Activated T-cell treated with anti-CD3 and anti-CD28 coated beads for 1 hour (primary cell): ENCODE measurements at places on chromosomes 2 and 18.

GRCh38 chr18:76973520-76974266 lies 151.3 kb downstream of the ZNF236 start:
- no peak for DNase-seq

DNA sequence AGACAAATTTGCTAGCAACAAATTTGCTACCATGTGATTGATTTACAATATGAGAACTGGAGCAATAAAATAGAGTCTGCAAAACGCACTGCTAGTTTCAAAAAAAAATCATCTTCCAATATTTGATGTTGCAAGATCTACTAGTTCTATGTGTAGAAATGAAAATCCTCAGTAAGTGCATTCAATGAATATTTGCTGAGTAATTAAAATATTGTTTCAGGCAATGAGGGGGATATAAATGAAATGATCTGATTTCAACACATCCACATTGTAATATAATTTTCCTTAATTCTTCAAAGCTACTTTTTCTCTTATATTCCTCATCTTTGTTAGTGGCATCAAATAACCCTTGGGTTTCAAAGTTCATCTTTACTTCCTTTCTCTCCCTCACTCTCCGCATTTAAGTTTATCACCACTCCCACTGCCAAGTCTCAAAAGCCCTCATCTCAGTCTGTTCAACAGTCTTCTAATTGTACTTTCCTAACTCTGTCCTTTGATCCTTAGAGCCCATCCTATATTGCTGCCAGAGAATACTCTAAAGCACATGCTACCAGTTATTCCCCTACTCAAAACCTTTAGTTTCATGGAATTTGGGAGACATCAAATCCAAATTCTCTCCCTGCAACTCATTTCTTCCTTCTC lies 6.2 kb downstream of the OSGEPL1 start:
- no peak for DNase-seq

DNA sequence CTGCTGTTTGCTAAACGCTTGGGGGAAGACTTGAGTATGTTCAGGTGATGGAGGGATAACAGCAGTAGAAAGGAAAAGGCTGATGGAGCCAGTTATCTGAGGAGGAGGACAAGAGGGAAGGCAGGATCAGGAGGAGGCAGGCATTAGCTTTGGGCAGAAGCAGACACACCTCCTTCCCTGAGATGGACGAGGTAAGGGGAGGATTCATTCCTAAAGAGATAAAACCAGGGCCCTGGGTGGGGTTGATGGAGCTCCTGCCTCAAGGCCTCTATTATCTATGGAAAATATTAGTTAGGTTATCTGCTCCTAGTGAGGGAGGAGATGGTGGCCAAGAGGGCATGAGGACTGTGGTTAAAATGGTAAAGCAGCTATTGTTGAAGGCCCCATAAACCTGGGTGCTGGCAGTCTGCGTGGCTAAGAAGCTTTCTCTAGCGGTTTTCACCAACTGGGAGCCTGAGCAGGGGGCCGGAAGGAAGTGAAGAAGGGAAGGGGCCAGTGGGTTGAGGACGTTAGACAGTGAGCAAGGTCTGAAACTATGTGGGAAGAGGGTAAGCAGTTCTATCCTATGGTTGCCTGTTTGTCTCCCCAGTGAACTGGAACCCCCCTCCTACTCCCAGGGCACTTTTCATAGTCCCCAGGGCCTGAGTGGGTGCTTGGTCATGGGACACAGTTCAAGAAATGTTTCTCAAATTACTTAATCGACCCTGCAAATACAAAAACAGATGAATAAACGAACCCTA lies 56.6 kb upstream of the HK2 start:
- DNase-seq, result no peak

DNA sequence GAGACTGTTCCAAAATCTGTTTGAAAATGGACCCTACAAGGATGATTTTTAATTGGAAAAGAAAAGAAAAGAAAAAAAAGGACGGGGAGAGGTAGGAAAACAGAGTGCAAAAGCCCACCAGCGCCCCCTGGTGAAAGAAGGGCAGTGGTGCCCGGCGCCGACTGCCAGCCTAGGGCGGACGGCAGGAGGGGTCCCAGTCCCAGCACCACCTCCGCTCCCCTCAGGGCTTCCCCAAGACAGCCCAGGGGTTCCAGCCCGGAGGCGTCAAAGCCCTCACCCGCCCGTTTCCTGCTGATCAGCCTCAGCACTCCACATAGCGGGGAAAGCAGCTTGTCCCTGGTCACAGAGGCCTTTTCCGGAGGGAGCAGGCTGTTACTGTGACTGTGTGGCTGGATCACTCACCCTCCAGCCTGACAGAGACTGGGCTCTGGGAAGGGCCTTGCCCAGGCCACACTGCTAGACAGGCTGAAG lies 213.9 kb downstream of the TFCP2L1 start:
- no peak for DNase-seq

- no peak for DNase-seq
Observed at GRCh38 chr2:219334076-219334475, 1.5 kb upstream of the RESP18 start.

DNA sequence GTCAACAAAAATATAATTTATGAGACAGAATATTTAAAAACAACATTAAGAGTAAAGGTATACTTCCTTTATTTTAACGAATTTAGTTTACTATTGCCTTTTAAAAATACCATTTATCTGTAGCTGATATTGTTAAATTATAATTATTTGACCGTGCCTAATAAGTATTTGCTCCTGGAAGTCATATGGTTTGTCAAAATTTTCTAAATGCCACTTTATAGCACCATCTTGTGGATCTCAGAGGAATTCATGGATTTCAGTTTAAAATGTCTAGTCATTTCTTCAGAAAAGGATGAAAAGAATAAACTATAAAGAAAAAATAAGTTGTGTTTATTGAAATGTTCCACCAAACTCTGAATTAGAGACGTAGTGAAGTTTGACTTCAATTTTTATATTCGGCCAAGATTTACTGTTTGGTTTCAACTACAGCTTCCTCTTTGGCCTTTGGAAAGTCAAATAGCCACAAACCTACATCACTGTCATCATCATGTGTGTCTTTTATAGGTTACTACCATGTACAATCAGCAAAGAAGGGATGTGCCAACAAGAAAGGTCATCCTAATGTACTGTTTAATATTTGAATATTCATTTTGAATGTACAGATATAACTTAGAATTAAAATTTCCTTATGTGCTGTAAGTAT lies 10.3 kb upstream of the FTCDNL1 start:
- no peak for DNase-seq

DNA sequence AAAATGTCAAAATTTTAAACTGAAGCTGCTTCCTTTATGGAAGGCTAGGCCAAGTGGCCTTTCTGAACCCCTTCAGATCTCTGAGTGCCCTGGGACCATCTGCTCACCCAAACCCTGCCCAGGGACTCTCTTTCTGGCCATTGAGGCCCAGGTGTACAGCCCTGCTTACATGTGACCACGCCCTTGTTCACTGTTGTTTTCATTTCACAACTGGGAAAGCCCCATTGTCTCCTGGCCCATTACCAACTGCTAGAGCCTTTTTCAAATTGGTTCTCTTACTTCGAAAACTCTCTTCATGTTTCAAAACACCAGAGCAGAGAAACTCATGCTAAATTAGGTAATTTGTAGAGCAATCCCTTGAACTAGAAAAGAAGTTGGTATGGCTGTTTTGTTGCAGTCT lies 219.5 kb upstream of the TANK start:
- DNase-seq, result no peak

DNA sequence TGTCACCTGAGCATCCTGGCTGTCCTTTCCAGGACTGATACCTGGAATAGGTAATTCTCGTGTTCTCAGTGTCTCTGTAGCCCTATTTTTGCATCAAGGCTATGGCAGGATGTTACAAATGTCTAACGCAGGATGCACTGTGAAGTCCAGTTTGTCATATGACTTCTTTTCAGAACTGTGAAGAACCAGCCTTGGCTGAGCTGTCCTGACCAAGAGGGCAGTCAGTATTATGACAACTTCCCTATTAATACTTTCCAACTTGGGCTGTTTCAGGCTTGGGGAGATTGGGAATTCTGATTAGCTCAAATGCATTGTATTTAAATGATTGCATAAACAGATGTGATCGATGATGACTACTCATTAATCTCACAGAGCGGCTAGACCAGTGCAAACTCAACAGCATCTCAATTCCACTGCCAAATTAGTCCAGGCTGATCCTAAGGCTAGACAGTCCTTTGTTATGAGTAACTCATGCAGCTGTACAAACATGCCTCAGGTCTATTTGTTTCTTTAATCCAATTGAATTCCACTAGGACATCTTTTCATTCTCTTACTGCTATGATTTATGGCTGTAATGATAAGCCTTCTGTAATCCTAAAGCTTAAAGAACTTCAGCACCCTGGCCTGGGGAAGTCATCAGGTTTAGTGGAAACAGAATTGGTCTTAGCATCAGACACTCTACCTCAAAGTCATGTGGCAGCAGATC lies 331.6 kb downstream of the KCNS3 start:
- DNase-seq, result no peak

DNA sequence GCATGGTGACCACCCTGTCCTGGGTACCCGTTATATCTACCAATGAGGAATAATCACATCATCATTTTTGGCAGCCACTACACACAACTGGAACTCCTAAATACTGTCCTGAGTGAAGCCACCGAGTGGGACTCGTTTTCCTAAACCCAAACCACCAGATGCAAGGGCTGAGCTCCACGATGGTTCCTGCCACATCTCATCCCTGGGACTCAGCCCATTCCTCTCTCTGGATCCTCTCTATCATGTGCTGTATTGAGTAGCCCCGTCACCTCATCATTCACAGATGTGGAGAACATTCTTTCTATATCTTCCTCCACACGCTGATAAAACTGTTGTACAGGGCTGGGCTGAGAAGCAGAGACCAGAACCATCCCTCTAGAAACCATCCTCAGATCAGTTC lies 79.4 kb upstream of the SMAD7 start:
- DNase-seq, result no peak

- DNase-seq, result peak; percentile 4
Observed at GRCh38 chr18:10032331-10033015, 118.7 kb downstream of the VAPA start.

DNA sequence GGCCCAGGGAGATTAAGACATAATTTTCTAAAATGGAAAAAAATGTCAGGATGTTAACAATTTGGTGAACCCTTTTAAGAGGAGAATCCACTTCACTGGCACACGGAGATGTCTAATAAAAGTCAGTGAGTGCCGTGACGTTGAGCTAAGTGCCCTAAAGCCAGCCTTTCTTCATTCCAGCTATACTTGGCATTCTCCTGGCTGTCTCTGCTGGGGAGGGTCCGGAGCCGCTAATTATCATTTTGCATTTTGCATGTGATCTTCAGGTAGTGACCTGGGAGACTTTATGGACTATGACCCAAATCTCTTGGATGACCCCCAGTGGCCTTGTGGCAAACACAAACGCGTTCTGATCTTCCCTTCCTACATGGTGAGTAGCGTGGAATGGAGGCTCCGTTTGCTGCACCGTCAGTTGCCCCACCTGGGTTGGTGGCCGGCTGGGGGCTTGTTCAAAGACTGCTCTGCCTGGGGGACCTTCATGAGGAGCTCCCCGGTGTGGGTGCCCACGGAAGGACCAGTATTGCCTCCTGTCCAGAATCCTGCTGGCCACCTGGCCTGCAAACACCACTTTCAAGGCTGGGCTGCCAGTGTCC lies 101.7 kb downstream of the CABLES1 start:
- no peak for DNase-seq

DNA sequence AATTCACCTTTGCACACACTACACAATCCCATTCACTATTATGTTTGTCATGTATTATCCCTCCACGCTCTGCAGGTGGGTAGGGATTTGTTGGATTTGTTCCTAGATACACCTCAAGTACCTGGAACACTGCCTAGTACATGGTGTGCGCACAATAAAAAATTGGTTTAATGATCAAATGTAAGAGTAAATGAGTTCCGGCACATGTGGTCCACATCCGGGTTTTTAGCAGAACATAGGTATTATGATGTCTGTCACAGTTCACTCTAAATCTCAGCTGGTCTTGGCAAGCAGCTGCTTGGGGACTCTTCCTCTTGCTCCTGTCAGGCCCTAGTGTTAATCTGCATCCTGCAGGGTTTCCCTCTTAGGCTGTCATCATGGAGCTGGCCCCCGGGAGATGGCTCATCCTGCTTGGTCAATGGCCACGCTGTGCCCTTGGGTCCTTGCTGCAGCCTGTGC lies 21.8 kb upstream of the IL1R1 start:
- DNase-seq, result no peak

GRCh38 chr2:202121532-202122162 lies 48.6 kb downstream of the KIAA2012 start:
- no peak for DNase-seq

DNA sequence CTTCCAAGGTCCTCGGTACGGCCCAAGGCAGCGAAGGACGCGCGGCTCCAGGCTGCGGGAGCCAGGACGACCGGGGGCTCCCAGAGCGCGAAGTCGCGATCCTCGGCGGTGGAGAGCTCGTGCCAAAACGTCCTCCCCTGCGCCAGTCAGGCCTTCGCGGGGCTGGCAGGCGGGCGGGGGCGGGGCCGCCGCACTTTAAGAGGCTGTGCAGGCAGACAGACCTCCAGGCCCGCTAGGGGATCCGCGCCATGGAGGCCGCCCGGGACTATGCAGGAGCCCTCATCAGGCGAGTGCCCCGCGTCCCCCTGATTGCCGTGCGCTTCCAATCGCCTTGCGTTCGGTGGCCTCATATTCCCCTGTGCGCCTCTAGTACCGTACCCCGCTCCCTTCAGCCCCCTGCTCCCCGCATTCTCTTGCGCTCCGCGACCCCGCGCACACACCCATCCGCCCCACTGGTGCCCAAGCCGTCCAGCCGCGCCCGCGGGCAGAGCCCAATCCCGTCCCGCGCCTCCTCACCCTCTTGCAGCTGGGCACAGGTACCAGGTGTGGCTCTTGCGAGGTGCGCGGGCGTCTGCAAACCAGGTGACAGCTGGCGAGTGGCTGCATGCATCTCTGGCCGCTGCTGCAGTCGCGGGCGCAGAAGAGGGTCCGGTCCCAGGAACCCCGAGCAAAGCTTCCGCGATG lies at the start of gene CIDEA:
CIDEA (plus strand) TSS at position 226 of the 684 bp plus-strand sequence; CDS start at position 249, 23 bp downstream.
- DNase-seq, result no peak

- DNase-seq, result no peak
Observed at GRCh38 chr2:237708961-237709360, 81.6 kb downstream of the LRRFIP1 start.
